NB4 (cell line): ENCODE measurements at places on chromosomes 2 and 18.

DNA sequence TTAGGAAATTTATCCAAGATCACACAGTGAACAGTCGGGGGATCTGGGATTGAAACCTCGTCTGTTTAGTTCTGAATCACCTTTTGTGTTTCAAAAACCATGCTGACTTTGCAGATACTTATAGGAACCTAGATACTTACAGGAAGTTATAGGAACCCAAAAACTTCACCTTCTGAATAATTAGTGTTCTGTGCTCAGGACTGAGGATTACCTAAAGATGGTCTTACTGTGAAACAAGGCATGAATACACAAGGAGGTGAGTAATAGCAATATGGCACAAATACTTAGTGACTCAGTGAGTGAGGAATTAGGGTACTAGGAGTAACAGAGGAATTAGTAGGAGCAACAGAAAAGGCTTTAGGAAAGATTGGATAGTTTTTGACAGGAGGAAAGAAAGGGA is 145.5 kb downstream of the LRATD1 start:
- no peak for DNase-seq

GRCh38 chr18:50460716-50461115 is 85.9 kb downstream of the SKA1 start:
- no peak for DNase-seq

DNA sequence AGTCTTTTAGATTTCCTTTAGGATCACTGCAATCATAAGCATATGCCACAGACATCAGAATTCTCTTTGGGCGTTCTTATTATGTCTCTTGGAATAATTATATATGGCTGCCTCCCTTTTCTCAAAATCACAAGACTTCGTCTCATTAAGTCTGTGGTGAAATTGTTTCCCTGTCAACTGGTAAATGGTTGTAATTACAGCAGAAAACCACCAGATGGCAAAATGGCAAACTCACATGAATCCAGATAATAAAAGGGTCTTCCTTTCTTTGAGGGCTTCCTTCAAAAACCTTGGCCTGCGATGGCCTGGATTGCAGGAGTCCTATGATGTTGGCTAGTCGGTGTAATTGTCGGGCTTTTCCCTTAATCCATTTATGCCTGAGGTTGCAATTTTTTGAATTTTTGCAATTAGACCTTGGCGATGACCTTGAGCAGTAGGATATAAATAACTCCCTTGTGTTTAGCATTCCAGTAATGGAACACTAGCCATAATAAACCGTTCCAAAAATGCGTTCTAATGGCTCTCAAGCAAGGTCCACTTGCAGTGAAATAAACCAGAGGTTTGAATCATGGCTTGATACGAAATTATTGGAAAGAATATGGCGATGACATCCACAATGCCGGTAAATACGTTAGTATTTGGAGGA is 656.4 kb downstream of the MBD2 start:
- peak; percentile 38 for DNase-seq

- DNase-seq: no peak
These were observed 14.8 kb downstream of the TWIST2 start for GRCh38 chr2:238862701-238863100.

- no peak for DNase-seq
These were observed 205.1 kb upstream of the DPP10 start for GRCh38 chr2:114237331-114237730.

DNA sequence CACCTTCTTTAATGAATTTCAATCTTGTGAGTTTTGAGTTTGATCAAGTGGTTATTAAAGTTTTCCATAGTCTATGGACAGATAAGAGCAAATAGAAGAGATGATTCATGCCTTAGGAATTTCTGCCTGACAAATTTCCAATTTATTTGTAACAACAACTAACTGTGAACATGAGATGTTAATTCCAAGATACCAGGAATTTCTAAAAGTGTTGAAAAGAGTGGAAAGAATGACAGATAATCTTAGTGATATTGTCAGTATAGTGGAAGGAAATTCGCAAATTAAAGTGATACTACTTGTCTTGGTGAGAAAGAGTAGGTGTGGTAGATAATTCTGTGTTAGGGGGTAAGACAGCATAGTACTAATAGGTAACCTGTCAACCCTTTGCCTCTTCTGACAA is 82.4 kb downstream of the AGPS start:
- no peak for DNase-seq

GRCh38 chr2:46984642-46985476 is 69.3 kb upstream of the MCFD2 start:
- peak; percentile 97 for DNase-seq

GRCh38 chr2:142796161-142796560 is 81.3 kb upstream of the KYNU start:
- no peak for DNase-seq

DNA sequence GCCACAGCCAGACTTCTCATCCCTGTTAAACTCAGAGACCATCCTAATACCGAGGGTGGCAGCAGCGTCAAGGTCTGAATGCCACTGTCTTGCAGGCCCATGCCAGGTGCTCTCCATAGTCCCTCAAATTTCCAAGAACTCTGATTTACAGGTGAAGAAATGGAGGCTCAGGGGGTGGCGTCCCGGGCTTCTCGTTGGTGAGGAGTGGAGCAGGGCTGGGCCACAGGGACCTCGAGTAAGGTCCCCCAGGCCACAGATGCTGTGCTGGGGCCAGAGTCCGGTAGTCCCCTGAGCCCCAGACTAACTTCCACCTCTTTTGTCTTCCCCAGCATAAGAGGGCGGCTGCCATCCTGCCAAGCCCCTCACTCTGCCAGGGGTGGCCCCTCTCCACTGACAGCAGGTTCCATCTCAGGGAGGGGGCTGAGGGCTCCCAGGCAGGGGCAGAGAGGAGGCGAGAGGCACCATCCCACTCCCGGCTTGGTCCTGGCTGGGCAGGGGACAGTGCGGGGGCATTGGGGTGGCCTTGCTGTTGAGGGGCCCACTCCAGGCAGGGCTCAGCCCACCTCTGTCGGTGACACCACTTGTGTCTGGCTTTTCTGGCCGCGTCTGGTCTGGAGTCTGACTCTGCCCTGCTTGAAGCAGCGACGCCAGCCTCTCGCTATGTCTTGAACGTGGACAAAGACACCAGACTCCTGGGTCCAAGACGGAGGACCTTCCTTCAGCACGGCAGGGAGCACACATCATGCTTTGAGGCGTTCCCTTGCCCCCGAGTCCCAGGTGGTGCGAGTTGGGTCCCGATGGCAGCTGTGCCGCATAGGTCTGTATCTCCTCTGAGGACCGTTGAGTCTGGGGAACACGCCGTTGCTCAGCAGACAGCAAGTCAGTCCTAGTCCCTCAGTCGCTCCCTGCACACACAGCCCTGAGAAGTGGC is 15.9 kb upstream of the KLHL30 start:
- no peak for DNase-seq

GRCh38 chr2:209922116-209922515 is 80.3 kb upstream of the RPE start:
- no peak for DNase-seq

GRCh38 chr2:120708944-120709607 is 26.6 kb upstream of the GLI2 start:
- DNase-seq: no peak

- DNase-seq: no peak
These were observed 752.2 kb downstream of the GALR1 start for GRCh38 chr18:78001811-78002210.

DNA sequence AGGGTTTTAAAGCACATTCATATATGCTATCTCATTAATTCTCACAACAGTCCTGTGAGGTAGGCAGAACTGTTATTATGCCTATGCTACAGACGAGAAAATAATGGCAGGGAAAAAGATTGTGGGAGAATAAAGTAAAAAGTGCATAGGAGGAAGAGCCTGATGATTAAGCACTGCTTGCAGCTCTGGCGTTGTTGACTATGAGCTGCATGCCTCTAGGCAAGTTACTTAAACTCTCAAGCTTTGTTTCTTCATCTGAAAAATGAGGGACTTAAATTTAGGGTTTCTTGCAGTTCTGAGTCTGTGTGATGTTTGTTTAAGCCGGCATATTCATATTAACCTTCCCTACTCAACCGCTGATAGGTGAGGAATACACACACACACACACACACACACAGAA is 51.6 kb upstream of the RAPH1 start:
- DNase-seq: no peak

- DNase-seq: no peak
These were observed 22.0 kb upstream of the ASPRV1 start for GRCh38 chr2:69983392-69983966.

DNA sequence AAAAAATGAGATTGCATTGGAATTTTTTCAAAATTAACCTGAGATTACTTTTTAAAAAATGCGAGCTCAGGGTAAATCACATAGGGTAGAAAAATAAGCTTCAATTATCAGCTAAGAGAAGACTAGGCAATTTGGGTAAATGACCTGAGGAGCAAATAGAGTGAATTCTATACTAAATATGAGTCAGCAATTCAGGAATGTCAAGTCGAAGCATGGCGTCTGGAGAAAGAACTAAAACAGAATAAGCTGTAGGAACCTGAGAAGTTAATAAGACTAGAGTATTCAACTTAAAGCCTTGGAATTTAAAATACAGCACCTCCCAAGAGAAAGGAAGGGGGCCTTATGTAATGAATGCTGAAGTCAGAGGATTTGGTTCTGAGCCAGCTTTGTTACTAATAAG is 487.0 kb downstream of the SUCLG1 start:
- DNase-seq: no peak

DNA sequence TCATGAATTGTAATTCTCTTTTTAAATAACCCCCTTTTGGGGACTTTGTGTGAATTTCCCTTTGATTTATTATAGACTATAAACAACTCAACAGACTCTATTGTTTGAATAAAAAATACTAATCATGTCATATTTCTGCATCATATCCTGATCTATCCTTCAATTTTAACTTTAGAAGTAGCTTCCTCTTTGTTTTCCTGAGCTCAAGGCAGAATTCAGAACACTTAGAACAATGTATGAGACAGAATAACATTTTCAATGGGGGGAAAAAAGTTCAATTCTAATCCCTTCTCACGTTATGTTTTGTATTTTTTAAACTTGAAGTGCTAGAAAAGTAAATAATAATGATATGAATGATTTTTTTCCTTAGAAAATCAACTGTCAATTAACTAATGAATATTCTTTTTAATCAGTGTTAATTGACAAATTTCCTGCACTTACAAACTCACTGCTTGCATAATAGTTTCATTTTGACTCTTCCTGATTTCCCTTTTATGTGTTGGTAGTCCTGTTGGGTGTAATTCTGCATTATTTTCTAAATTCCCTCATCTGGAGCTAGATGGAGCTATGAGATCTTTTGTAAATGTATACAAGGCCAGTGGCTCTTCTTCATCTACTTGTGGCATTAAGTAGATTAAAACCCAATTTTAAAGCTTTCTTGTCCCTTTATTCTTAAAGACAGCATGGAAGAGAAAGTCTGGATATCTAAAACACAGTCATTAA is 326.1 kb downstream of the PARD3B start:
- DNase-seq: peak; percentile 45

- peak; percentile 22 for DNase-seq
These were observed 3.2 kb upstream of the AQP12B start for GRCh38 chr2:240685771-240686371.

DNA sequence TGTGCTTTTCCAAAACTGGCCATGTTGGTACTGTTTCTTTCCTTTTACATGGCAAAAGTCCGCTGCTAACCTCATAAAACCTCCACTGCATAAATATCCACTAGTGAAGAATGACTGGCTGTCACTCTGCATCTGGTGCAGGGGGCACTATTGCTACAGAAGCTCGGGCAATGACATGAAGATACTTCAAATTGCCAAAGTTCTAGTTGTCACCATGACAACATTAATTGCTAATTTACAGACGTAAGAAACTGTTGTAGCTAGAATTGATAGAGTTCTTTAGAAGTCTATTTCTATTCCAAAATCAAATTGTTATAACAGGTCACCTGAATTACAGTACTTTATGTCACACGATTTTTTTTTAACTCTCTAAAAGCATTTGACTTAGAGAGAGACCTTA is 845 bp downstream of the CFAP210 start:
- peak; percentile 37 for DNase-seq

DNA sequence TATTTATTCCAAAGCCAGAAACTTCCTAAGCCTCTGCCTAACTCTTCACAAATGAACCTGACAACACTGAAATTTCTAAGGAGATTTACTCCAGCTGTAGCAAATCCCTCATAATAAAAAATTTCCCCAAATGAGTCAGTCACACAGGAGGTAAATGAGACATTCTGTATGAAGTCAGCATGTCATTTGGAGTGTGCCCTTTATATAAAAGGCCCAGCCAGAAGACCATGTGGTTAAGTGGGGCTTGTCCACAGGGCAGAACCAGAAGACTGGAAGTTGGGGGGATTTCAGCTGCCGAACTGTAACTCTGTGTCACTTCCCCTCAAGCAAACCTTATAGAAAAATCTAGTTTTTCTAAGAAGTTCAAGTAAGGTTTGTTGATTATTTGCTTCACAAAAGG is 30.2 kb downstream of the NRP2 start:
- no peak for DNase-seq

GRCh38 chr18:9655232-9655767 is 40.9 kb upstream of the PPP4R1 start:
- no peak for DNase-seq

DNA sequence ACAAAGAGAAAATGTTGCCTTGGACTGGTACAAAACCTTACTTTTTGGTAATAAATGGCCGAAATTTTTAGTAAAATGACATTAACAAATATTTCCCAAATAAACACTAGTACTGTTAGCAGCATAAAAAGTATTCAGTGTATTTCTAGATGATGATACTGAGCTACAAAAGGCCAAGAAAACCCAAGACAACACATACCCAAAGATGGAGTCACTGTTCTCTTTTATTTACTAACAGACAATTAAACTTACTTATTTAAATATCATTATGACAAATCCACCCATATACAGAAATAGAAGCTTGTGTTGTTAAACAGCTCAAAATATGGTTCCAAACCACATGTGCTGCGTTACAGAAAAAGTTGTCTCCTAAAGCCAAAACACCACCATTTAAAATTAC is 239.9 kb downstream of the ZEB2 start:
- DNase-seq: no peak

DNA sequence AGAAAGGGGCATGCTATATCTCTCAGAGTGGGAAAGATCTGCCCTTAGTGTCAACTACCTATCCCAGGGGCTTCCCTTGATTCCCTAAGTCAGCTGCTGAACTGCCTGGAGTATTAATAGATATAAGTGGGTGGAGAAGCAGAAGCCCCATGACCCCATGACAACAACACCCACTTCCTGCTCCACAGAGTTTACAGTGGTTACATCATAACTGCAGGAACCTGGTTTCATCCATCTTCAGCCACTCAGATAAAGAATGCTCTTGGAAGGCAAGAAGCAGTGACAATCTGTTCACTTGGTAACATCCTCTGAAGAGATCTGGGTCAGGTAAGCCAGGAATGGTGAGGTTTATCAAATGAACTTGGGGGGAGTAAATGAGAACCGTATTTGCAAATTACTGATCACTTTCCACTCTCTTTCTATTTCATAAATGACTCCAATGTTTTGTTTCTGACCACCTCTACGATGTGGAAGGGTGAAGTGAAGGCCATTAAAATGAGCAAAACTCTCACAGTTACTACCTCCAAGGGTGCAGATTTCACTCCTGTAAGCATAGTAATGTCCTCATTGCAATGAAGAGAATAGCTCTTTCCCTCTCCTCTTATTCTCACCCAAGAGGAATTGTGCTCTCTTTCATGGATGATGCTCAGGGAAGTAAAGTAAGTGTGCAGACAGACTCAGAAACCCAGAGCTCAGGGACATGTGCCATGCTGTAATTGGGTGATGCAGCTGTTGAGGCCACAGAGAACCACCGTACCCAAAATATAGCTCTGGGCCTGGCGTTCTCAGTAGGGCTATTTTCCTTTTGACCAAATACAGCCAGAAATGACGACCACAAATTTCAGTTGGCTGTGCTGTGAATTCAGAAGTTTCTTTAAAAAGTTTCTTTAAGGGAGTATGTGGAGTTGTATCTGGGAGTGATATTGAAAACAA is 192.8 kb upstream of the APCDD1 start:
- peak; percentile 83 for DNase-seq

- no peak for DNase-seq
These were observed 42.7 kb downstream of the EPHA4 start for GRCh38 chr2:221529177-221529942.
